Activated T-cell treated with anti-CD3 and anti-CD28 coated beads, Interleukin-2, amount 50 U/mL, for 1 hour (primary cell): ENCODE measurements at places on chromosomes 5 and 9.

DNA sequence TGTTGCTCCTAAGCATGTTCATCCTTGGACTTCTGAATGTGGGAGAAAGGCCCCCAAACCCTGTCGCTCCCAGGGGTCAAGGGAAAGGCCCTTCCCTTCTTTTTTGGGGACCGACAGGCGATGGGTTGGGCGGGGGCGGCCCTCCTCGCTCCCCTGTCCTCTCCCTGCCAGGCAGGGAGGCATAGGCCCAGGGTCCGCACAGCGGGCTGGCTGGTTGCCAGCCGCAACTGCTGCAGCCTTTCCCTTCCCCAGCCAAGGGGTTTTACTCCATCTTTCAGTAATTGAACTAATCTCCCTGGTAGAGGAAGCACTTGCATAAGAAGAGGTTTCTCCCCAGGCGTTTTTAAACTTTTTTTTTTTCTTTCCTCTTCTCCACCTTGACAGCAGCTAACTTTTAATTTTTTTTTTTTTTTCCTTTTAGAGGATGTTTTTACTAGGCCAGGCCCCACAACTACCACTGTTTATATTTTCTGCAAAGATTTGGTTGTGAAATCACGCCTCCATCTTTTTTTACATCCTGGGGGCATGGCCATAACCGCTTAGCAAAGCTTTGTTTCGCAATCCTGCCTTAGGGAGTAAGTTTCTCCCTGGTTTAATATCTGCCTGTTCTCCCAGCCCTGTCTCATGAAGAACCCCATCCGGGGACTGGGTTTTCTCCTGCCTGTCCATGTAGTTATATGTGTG lies 216.9 kb upstream of the ZNF608 start:
- DNase-seq, result no peak

DNA sequence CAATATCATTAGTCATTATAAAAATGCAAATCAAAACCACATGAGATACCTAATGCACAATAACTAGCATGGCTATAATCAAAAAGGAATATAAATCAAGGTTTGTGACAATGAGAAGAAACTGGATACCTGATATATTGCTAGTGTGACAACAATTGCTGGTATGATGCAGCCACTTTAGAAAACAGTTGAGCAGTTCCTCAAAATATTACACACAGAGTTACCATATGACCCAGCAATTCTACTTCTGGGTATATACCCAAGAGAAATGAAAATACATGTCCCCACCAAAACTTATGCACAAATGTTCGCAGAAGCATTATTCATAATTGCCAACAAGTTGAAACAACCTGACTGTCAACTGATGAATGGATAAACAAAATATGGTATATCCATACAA lies 339.7 kb upstream of the POU5F2 start:
- no peak for DNase-seq

DNA sequence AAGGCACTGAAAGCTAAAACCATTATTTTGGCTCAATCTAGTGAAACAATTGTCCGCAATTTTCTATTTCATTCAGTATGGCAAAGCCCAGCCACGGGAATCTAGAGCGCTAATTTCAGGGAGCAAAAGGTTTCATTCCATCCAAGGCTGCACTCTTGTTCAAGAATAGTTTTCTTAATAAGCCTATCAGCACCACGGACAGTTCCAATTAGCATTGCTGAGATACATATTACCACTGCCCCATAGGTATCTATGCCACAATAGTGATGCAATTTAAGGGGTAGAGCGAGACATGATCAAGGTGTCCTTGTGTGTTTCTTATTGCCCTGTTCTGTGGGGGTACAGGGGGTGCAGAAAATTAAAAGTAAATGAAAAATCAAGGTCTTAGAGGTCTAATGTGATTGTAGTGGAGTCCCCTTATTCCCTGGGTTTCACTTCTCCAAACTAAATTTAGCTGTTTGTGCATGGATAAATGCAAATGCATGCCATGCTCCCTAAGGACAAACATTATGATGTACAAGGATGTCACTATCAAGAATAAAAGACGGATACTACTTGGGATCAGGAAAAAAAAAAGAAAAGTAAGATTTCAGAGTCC lies 45.5 kb downstream of the SPOCK1 start:
- DNase-seq, result no peak

DNA sequence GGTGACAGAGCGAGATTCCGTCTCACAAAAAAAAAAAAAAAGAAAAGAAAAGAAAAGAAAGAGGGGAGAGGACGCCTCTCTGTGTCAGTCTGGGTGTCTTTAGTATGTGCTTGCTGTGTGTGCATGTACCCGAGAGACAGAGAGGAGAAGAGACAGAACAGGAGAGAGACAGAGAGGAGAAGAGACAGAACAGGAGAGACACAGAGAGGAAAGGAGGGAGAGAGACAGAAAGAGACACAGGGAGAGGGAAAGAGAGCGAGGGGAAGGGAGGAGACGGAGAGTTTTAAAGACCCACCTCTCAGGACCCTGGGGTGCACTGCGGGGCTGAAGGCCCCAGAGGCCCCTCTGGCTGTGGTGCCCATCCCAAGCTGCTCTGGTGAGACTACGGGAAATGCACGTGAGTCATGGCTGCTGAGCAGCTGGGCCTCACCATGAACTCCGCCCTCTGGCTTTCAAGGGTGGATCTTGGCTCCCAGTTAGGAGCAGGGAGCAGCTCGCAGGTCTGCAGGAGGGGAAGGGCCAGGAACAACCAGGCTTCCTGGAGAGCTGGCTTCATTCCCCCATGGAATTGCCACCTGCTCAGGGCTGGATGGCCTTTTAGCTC lies 7.9 kb downstream of the SLC6A3 start:
- no peak for DNase-seq

DNA sequence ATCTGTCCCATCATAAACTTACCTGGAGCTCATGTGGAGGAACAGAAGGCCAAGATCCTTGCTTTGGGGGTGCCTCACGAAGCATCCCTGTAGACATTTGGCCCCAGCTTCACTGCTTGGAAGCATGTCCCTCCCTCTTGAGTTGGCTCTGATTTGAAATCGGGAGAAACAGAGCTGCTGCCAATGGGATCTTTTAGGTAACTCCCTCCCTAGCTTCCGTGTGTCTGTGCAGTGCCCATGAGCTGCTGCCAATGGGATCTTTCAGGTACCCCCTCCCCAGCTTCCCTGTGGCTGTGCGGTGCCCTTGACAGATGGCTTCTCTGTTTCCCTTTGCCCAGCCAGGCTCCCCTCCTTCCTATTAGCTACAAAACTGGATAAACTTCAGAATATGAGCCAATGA lies 178.0 kb downstream of the NR3C1 start:
- DNase-seq, result no peak
